ENCODE measurements at places on chromosomes 12 and 14.

- no peak for DNase-seq
These were observed 130.8 kb upstream of the PLEKHG7 start for GRCh38 chr12:92571844-92572543.

DNA sequence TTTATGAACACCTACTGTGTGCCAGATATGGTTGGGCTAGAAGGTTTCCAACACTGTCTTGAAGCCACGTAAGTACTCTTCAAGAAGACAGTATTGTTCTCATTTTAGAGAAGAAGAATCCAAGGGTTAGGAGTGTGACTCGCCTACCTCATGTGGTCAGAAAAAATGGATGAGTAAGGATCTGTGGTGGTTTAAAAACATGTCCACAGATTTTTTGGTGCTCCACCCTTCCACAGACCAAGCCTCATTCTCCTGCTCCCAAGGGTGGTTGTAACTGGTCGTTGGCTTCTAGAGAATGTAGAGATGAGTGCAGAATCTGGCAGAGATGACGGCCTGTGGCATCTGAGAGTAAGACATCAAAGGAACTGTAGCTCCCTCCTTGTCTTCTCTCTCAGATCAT is 30.3 kb upstream of the TTC7B start:
- DNase-seq: no peak

DNA sequence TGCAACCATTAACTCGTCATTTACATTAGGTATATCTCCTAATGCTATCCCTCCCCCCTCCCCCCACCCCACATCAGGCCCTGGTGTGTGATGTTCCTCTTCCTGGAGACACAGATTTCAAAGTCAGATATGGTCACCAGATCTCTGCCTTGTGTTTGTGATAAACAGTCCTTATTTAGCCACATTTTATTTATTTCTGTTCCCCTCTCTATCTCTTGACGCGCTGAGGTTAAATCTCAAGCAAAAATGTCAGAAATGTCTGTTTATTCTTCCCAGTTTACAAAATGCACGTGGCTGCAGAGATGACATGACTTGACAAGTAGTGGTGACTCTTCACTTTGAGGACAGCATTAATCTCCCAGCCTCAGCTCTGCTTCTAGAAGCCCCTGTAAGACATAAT is 11.5 kb upstream of the RASSF3 start:
- DNase-seq: no peak

DNA sequence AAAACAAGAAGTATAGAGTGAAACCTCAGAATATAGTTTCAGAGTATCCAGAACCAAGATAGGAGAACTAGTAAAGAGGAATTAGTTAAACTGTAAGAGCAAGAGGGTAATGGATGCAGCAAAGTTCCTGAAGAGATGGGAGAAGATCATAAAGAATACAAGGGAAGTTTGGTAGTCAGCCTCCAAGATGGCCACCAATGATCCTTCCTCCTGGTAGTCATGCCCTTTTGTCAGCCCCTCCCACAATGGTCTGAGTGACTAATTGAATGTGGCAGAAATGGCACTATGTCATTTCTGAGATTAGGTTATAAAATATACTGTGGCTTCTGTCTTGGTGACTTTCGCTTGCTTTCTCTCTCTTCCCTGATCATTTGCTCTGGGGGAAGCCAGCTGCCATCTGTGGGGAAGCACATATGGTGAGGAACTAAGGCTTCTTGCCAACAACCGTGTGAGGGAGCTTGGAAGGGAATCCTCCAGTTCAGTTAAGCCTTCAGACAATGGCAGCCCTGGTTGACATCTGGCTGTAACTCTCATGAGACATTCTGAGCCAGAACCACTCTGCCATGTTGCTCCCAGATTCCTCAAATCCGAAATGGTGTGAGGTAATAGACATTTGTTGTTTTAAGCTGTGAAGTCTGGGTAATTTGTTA is 55.3 kb upstream of the AMN1 start:
- no peak for DNase-seq

GRCh38 chr14:92900660-92901059 is 22.3 kb upstream of the CHGA start:
- DNase-seq: no peak

- no peak for DNase-seq
These were observed 2.3 kb downstream of the DGLUCY start for GRCh38 chr14:91115986-91116770.

DNA sequence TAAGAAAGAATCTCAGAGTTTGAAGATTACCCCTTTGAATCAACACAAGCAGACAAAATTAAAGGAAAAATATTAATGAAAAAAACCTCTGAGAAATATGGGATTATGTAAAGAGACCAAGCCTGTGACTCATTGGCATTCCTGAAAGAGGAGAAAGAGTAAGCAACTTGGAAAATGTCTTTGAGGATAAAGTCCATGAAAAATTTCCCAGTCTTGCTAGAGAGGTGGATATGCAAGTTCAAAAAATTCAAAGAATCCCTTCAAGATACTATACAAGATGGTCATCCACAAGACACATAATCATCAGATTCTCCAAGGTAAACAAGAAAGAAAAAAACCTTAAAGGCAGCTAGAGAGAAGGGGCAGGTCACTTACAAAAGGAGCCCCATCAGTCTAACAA is 13.3 kb downstream of the SLCO1B1 start:
- DNase-seq: no peak

DNA sequence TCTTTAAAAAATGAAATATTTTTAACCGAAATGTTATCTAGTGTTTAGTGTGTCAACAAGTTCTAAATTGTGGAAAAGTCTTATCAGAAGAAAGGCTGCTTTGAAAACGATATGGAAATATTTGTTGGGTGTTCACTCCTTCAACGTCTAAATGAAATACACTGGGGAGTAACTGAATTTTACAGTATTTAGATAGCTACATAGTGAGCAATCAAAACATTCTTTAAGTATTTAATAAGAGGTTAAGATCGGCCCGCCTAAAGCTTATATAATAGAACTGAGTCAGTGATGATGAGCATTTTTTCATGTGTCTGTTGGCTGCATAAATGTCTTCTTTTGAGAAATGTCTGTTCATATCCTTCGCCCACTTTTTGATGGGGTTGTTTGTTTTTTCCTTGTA is 228.3 kb downstream of the RAD51B start:
- no peak for DNase-seq

- no peak for DNase-seq
These were observed 61.6 kb downstream of the EFCAB11 start for GRCh38 chr14:89892953-89893352.

GRCh38 chr12:12446786-12447185 is 89.9 kb downstream of the BORCS5 start:
- no peak for DNase-seq
